ENCODE measurements at places on chromosomes 11 and 22. TPM values are rescaled to one million over a fixed set of nuclear protein-coding genes. Genes with fewer than 3 reads are reported as not detected.

Gene MUC5AC
- not detected for total RNA-seq

Gene MICAL2
- 357 TPM for total RNA-seq

Gene CATSPER1
- total RNA-seq = not detected

Gene PNPLA3
- total RNA-seq = 10.8 TPM

Gene PKDREJ
- not detected for total RNA-seq

Gene MRGPRX4
- total RNA-seq = not detected

Gene TEX54
- total RNA-seq = not detected

Gene ZPR1
- 65.1 TPM for total RNA-seq

Gene MS4A6E
- total RNA-seq = not detected

Gene SLC43A1
- 4.5 TPM for total RNA-seq

Gene PANX3
- not detected for total RNA-seq

Gene EI24
- total RNA-seq = 118 TPM

Gene GRIK4
- 3.9 TPM for total RNA-seq

- no peak for DNase-seq
- H3K4me1 ChIP-seq = peaks cover 14% of the 10 kb centered on the region
- H3K4me3 ChIP-seq = no peak overlapping the region
Observed at GRCh38 chr11:11580012-11580411, 41.8 kb downstream of the GALNT18 start.

DNA sequence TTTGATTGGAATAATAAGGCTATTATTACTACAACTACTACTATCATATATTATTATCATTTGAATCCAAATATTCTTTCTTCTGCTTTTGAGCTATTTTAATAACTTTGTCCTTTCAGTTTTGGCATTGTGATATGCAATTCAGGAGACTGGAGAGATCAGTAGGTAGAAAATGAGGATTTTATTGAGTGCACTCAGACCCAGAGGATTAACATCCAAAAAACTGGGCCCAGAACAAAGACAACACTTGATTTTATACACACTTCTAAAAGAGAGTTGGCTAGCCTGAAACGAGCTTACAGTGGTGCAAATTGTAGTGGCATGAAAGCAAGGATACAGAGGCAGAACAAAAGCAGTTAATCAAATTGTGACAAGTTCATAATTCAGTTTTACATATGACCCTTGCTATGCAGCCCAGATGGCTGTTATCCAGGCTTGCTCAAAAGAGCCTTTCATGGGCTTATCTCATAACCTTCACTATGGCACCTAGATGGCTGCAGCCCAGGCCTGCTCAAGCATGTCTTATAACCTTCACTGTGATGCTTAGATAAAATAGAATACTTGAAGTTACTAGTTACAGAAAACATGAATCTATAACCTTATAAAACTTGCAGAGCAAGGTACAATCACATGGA lies 796.3 kb upstream of the RAG2 start:
- H3K4me3 ChIP-seq = no peak overlapping the region
- H3K36me3 ChIP-seq = no peaks in the 10 kb centered on the region
- H3K4me1 ChIP-seq = no peaks in the 10 kb centered on the region
- DNase-seq = no peak
- no peak overlapping the region for H3K27ac ChIP-seq

DNA sequence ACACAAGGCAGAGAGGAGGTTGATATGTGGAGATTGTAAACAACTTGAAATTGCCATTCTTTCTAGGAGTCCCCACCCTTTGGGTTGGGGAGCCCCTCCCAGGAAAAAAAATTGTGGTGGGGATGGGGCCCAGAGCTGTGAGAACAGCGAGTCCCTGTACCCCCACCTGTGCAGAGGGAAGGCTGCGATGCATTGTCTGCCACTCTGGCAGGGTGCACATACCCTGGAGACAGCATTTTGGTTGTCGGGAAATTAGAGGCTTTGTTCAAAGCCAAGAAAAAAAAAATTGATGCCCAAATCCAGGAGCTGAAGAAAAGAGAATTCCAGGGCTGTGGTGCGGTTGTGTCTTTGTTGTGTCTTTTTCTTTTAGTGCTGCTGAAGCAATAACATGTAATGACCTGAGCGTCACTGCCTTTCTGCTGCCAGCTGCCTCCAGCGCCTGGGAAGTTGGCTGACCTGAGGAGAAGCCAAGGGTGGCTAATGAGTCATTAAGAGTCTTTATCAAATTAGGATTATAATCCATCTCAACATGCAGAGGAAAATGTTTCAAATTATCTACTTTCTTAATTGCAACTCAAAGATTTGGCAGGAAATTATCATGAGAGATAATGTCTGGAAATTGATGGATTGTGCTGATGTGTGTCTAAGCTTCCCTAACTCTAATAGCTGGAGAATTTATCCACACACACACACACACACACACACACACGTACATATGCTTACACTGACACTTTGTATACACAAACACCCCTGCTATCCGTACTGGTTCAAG lies 8.0 kb upstream of the PKNOX2 start:
- DNase-seq = no peak
- no peaks in the 10 kb centered on the region for H3K27me3 ChIP-seq
- no peak overlapping the region for H3K27ac ChIP-seq
- no peak overlapping the region for H3K4me3 ChIP-seq
- no peaks in the 10 kb centered on the region for H3K4me1 ChIP-seq

DNA sequence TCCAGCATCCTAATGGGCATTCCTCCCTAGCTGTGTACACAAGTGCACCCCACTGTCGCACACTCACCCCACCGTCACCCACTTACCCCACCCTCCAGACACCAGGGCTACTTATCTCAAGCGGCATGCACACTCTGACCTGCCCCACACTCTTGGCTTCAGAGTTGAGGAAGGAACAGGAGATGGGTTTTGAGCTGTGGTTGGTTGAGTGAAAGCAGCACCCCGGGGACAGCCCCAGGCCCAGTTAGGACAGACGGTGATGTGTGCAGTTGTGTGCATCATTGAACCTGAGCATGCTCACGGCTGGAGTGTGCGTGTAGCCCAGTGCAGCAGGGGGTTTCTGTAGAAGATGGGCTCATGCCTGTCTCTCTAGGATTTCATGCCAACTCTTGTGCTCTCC lies 32.5 kb downstream of the AHNAK start:
- H3K4me1 ChIP-seq = peaks cover 3% of the 10 kb centered on the region
- DNase-seq = no peak
- no peak overlapping the region for H3K27ac ChIP-seq
- H3K36me3 ChIP-seq = peaks cover 34% of the 10 kb centered on the region
- H3K4me3 ChIP-seq = no peak overlapping the region

DNA sequence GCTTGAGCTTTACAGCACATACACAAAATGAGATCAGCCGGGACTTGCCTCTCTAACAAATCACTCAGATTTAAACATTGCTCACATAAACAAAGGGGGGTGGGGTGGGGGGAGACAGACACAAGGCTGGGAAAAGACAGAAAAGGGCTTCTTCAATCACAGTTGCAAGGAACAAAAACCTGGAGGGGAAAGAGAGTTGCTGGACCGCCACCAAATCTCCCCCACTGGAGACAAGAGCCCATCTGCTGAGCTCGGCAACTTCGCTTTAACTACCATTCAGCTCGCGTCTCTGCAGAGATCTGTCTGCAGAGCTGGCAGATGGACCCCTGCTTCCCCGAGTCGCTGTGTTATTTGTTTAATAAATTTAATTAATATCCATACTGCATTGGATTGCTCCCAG lies 165.0 kb downstream of the RCN1 start:
- H3K4me3 ChIP-seq = no peak overlapping the region
- no peak for DNase-seq
- no peaks in the 10 kb centered on the region for H3K4me1 ChIP-seq

DNA sequence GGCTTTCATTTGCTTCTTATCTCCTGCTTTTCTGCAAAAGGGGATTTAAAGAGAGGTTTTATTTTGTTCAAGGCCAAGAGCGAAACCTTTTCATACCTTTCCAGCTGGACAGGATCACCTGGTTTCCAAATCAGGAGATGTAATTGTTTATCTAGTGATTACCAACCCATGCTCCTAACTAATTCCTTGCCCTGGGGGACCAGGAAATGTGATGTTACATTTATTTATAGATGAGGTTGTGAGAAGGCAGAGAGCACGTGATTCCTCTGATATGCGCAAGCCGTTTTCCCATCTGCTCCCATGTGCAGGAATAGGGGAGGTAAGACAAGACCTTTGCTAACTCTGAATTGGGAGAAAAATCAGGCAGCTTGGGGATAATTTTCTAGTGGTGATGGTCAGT lies 507.2 kb upstream of the LARGE1 start:
- no peaks in the 10 kb centered on the region for H3K36me3 ChIP-seq
- H3K27me3 ChIP-seq = no peaks in the 10 kb centered on the region
- no peak overlapping the region for H3K27ac ChIP-seq

- no peaks in the 10 kb centered on the region for H3K27me3 ChIP-seq
- DNase-seq = no peak
Observed at GRCh38 chr22:28562324-28562723, 117.3 kb downstream of the TTC28 start.

DNA sequence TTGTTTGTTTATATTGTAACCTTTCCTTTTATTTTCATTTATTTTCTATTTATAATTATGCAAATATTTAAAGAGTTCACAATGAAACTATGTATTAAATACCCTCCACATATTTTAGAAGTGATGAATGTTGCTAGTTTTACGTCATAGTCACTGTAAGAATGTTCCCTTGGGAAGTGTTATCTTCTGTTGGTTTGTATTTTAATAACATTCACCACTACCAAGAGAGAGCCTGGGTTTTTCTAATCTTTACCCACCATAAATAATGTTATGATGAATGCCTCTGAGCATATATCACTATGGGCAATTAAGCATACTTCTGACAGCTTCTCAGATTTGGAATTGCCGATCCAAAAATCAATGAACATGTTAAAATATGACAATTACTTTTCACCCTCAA lies 80.7 kb downstream of the GGT1 start:
- no peak overlapping the region for H3K27ac ChIP-seq
- H3K36me3 ChIP-seq = no peaks in the 10 kb centered on the region
- H3K27me3 ChIP-seq = peaks cover 21% of the 10 kb centered on the region
- DNase-seq = peak; percentile 68
- no peak overlapping the region for H3K4me3 ChIP-seq

DNA sequence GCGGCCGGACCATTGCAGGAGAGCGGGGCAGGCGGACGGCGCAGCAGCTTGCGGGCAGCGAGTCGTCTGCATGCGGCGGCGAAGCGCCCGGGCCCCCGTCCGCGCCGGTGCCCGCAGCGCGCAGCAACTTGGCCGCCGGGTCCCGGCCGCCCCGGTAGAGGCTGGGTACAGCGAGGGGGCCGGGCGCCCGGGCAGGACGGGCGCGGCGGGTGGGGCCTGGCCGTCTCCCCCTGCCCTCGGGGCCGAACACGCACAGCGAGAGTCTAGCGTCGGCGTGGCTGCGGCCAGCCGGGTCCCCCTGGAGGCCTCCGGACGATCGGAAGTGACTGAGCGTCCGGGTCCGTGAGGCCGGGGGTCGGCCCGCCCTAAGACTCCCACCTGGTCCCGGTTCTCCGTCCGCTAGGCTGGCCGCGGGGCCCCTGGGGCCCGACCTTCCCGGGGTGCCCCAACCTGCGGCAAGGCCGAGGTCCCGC lies 775 bp upstream of the TRABD start:
- no peaks in the 10 kb centered on the region for H3K27me3 ChIP-seq
- H3K27ac ChIP-seq = no peak overlapping the region
- H3K36me3 ChIP-seq = no peaks in the 10 kb centered on the region
- peak overlapping the region; percentile 44 for H3K4me3 ChIP-seq

- H3K4me1 ChIP-seq = no peaks in the 10 kb centered on the region
- no peak overlapping the region for H3K27ac ChIP-seq
- no peaks in the 10 kb centered on the region for H3K36me3 ChIP-seq
- H3K27me3 ChIP-seq = no peaks in the 10 kb centered on the region
- DNase-seq = no peak
Observed at GRCh38 chr11:87596176-87596575, 558.4 kb downstream of the TMEM135 start.

DNA sequence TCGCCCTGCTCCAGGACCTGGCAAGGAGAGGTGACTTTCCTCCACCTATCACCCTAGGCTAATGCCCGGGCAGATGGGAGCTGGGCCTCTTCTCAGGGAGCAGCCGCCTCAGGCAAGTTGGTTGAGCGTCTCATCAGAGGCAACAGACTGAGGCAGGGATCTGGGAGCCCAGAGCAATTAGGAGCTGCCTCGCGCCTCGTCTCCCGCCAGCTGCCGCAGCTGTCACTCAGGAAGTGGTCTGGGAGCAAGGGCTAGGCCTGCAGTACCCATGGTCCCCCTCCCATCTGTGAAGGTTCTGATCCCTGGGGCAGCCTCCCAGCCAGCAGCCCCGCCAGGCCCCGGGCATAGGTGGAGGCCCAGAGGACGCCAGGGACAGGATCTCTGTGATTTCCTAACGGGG lies 4.6 kb upstream of the CABP7 start:
- peaks cover 20% of the 10 kb centered on the region for H3K27me3 ChIP-seq
- no peak overlapping the region for H3K4me3 ChIP-seq
- no peaks in the 10 kb centered on the region for H3K36me3 ChIP-seq
- H3K27ac ChIP-seq = no peak overlapping the region
- H3K4me1 ChIP-seq = no peaks in the 10 kb centered on the region

- H3K4me3 ChIP-seq = no peak overlapping the region
- no peaks in the 10 kb centered on the region for H3K36me3 ChIP-seq
- DNase-seq = peak; percentile 42
Observed at GRCh38 chr11:116420770-116421528, 351.8 kb downstream of the BUD13 start.

- no peak for DNase-seq
- peaks cover 3% of the 10 kb centered on the region for H3K27me3 ChIP-seq
Observed at GRCh38 chr11:11229647-11230046, 123.4 kb downstream of the CSNK2A3 start.

DNA sequence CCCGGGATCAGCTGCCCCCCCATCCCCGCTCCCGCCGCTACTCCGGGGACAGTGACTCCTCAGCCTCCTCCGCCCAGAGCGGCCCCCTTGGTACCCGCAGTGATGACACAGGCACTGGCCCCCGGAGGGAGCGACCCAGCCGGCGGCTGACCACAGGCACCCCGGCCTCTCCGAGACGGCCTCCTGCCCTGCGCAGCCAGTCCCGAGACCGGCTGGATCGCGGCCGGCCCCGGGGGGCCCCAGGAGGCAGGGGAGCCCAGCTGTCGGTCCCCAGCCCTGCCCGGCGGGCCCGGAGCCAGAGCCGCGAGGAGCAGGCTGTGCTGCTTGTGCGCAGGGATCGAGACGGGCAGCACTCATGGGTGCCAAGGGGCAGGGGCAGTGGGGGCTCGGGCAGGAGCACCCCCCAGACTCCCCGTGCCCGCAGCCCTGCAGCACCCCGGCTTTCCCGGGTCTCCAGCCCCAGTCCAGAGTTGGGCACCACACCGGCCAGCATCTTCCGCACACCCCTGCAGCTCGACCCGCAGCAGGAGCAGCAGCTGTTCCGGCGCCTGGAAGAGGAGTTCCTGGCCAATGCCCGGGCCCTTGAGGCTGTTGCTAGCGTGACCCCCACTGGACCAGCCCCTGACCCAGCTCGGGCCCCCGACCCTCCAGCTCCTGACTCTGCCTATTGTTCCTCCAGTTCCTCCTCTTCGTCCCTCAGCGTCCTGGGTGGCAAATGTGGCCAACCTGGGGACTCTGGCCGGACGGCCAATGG lies 3.9 kb downstream of the RASL10A start:
- DNase-seq = no peak
- H3K36me3 ChIP-seq = no peaks in the 10 kb centered on the region
- peaks cover 52% of the 10 kb centered on the region for H3K4me1 ChIP-seq
- peaks cover 31% of the 10 kb centered on the region for H3K27me3 ChIP-seq
- H3K27ac ChIP-seq = peak overlapping the region; percentile 81
